ENCODE measurements at places on chromosomes 12 and 14.

- no peak for DNase-seq
Observed at GRCh38 chr12:75438059-75438754, 42.3 kb upstream of the GLIPR1 start.

- no peak for DNase-seq
Observed at GRCh38 chr14:103734081-103734888, 18.7 kb downstream of the ZFYVE21 start.

- DNase-seq: no peak
Observed at GRCh38 chr12:30753751-30754382, 884 bp downstream of the CAPRIN2 start.

GRCh38 chr12:122021193-122021821 lies 377 bp upstream of the BCL7A start:
- no peak for DNase-seq

GRCh38 chr12:16634786-16635185 lies 28.8 kb upstream of the LMO3 start:
- no peak for DNase-seq

DNA sequence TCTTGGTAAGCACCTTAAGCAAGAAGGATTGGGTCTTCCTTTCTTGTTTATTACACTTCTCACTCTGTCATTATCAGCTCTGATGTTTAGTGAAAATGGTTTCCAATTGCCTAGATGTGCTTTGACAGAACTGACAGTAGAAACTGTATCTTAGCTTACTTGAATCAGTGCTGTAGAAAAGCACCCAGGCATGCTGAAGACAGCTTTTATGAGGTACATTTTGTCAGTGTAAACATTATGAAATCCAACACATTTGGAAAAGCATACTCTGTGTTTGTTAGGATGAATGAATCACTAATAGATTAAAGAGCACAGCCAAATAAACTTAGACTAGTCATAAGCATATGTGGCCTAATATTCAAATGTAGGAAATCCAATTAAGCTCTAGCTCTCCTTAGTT lies 290.2 kb upstream of the NPAS3 start:
- no peak for DNase-seq

- DNase-seq: no peak
Observed at GRCh38 chr12:132639956-132640520, 21.5 kb downstream of the P2RX2 start.

DNA sequence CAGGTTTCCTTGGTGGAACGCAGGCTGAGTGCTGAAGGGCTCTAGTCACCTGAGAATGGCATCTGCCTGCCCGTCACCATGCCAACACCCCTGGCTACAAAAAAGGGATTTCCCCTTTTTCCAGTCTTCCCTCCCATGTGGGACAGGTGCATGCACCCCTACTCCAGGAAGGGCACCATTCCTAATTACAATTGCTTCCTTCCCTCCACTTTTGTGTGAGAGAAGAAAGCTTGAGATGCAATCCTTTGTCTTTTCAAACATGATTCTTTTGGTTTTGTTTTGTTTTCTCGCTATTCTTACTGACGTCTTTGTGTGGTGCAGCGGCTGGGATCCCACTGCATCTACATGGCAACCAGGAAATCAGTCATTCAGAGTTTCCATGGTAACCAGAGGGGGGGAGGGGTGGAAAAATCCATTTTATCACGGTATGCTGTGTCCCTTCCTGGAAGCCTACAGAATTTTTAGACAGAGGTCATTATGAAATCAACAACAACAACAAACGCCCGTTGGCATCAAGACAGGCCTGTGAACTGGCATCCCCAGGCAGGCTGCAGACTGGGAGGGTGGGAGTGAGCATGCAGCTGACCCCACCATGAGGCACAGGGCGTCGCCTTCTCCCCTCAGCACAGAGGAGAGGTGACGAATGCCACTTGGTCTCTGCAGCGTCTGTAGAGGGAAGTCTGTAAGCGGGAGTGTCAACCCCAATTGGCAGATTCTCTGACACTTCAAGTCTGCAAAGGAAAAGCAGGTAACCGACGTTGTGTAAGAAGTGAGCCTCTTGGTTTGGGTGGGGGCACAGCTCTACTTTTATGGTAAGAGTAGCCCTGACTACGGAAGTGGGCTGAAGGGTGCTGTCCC lies 13.6 kb upstream of the GNG2 start:
- DNase-seq: peak; percentile 31

DNA sequence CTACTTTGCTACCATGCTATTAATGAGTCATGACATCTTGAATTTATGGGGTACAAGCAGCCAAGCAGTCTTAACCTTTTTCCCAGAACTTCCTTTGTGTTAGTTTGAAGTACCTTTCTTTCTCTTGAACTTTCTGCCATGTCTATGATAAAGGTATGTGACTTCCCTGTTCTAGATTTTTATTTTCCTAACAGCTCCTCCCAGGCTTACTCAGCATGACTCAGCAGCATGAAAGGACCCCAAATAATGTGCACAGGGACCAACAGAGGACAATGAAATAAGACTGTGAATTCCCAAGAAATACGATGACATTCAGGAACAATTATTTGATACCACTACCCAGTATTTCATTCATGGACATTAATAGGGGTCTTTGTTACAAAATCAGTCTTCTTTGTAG lies 60.0 kb downstream of the TTC6 start:
- DNase-seq: no peak

DNA sequence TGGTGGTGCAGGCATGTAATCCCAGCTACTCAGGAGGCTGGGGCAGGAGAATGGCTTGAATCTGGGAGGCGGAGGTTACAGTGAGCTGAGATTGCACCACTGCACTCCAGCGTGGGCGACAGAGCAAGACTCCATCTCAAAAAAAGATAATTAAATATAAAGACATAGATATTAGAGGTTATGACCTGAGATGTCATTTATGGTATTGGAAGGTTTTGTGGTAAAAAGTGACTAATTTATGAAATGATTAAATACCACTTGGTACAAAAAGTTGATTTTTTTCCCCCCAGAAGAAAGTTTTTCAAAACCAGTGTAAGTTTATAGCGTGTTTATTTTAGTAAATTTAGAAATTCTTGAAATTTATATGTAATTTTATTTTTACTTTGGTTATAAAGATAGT lies 4.3 kb downstream of the AEBP2 start:
- DNase-seq: no peak

DNA sequence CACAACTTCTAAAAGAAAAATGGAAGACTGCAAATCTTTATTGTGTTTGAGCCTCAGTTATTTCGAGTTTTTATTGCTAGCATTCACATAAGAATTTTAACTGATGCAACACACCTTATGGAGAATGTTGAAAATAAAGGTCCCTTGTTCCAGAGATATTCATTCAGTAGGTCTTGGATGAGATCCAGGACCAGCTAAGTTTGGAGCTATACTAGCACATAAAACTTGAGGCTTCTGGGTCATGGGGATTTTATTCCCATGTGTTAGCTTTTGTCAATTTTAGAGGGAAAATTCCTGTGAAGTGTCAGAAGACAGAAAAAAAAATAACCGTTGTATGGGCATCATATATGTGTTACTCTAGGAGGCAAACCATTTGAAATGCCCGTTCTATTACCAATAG lies 693.2 kb upstream of the MIS18BP1 start:
- no peak for DNase-seq

DNA sequence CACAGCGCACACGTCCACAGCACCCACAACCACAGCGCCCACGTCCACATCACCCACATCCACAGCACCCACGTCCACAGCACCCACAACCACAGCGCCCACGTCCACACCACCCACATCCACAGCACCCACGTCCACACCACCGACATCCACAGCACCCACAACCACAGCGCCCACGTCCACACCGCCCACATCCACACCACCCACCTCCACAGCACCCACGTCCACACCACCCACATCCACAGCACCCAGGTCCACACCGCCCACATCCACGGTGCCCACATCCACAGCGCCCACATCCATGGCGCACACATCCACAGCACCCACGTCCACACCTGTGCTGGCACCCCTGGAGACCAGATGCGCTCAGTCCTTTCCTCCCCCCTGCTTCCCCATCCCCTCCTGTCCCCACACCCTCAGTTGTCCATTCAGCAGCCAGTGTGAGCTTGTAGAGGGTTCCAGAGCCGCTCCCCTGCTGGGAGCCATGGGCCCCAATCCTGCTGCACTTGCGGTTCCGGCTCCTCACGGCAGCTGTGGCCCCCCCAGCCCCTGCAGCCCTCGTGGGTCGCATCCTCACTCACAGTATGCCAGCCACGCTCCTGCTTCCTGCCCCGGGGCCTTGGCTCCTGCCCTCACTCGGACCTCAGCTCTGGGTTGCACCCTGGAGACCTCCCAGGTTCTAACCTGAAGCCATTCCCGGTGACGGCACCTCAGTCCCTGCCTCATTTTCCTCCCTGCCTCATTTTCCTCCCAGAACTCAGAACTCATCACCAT lies 37.8 kb downstream of the GALNT9 start:
- DNase-seq: no peak

- DNase-seq: no peak
Observed at GRCh38 chr12:91622037-91622436, 439.4 kb upstream of the DCN start.

DNA sequence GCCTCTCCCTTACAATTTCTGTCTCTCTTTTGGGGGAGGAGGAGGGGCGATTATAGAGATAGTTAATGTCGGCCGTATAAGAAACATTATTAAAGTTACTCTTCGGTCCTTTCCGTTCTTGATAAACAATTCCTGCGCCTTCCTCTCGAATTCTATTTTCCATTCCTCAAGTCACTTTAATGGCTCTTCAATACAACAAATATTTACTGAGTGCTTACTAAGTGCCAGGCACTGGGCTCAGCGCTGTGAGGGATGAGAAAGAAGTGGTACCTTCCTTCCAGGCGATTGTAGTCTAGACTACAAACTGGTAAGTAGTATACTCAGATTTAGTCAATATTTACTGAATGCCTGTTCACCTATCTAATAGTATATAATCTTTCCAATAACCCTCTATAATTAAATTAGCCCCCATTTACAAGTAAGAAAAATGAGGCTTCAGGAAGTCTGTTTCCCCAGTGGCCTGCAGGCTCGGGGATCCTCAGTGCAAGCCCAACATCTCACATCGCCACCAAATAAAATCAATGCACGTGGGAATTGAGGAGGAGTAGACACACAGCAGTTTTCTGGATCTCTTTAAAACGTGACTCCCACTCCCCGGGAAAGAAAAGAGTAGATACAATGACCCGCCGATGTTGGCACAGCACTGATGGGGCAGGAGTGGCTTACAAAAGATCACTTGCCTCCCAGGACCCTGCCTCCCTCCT lies 589 bp upstream of the ZNF219 start:
- no peak for DNase-seq

DNA sequence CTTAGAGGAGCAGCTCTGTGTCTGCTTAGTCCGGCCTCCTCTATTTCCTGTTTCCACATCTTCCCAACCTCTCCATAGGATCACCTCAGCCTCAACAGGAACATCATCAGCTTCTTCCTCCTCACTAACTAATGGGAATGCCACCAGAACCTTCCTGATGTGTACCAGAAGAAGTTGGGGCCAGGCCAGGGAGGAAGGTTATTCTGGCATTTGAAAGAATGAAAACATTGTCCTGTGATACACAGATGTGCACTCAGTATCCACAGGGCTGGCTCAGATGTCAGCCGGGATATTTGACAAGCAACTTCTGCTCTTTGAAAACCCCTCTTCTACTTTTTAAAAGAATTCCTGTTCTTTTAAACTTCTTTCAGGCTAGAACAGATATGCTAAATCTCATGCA lies 63.6 kb downstream of the TMEM30B start:
- DNase-seq: no peak

DNA sequence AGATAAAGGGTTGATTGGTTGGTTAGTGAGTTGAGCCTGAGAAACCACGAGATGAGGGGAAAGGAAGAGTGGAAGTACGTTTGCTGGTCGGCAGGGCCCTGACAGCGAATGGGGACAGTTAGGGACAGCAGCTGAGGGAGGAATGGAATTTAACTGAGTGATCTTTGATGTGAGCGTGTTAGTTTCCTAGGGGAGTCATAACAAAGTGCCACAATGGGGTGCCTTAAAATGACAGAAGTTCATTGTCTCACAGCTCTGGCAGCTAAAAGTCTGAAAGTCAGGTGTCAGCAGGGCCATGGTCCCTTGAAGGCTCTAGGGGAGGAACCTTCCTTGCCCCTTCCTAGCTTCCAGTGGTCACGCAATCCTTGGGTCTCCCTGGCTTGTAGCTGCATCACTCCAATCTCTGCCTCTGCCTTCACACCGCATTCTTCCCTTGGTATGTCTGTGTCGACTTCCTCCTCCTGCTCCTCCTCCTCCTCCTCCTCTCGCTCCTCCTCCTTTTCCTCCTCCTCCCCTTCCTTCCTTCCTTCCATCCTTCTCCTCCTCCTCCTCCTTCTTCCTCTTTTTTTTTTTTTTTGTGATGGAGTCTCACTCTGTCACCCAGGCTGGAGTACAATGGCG lies 26.0 kb upstream of the RIN3 start:
- no peak for DNase-seq

- DNase-seq: no peak
Observed at GRCh38 chr14:68468437-68469207, 324.2 kb downstream of the ZFP36L1 start.

DNA sequence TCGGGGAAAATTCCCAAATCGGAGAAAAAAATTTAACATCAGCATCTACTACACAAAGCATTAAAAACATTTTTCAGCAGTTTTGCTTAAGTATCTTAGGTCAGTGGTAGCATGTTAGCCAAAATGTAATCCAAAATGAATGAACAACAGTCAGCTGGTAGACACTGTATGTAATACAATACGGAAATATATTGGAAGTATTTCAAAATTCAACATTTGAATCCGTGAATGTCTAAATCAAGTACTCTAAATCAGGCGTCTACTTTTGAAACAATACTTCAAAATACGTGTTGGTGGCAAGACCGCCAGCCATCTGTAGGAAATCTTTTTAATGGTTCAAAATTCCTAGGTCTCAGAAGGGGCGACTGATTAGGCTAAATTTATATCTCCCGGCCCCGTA lies 1.1 kb downstream of the SCAF11 start:
- DNase-seq: no peak

- DNase-seq: no peak
Observed at GRCh38 chr12:5154091-5154490, 110.4 kb downstream of the KCNA5 start.

GRCh38 chr14:21455592-21455911 lies 371 bp downstream of the CHD8 start:
- DNase-seq: no peak

GRCh38 chr14:56131865-56132833 lies 13.9 kb downstream of the PELI2 start:
- no peak for DNase-seq

- no peak for DNase-seq
Observed at GRCh38 chr14:95891742-95892141, 15.1 kb downstream of the TUNAR start.

DNA sequence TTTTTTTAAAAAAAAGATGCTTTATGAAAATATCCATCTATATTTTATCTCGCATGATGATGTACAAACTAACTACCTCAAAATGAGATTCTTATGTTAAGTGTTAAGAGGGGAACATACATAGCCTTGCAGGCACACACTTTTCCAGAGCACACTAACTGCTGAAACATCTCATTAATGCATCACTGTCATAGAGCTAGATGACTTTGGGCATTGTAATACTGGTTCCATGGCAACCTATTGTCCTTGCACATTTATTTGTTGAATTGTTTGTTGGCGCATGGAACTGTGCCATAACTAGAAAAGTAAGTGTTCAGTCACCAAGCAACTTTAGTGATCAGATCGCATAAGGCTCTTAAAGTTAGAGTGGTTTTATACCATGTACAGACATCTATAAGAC lies 348.3 kb downstream of the GALC start:
- no peak for DNase-seq

GRCh38 chr14:88791629-88792472 lies 902 bp downstream of the EML5 start:
- peak; percentile 6 for DNase-seq

- DNase-seq: no peak
Observed at GRCh38 chr12:91785655-91786498, 359.8 kb downstream of the BTG1 start.
